ENCODE measurements at places on chromosomes 5 and 9. TPM values are rescaled to one million over a fixed set of nuclear protein-coding genes. Genes with fewer than 3 reads are reported as not detected.

GRCh38 chr5:141695627-141696215 lies 13.7 kb upstream of the ARAP3 start:
- DNase-seq = no peak

DNA sequence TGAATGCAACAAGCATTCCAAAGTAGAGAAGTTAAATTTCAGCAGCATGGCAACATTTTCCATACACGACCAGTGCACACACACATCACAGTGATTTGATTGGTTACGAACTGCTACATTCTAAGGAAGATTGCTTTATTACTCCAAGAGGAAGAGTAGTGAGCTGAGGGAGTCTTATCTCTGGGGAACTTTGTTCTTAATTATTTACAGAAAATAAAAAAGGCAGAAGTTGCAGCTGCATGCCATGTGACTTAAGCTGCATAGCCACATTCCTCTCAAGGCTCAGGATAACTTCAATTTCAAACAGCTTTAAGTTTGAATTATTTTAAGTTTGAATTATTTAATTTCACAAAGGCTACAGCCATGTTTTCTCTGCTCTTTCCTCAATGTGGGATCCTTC lies 71.6 kb upstream of the HSPB3 start:
- DNase-seq = no peak

DNA sequence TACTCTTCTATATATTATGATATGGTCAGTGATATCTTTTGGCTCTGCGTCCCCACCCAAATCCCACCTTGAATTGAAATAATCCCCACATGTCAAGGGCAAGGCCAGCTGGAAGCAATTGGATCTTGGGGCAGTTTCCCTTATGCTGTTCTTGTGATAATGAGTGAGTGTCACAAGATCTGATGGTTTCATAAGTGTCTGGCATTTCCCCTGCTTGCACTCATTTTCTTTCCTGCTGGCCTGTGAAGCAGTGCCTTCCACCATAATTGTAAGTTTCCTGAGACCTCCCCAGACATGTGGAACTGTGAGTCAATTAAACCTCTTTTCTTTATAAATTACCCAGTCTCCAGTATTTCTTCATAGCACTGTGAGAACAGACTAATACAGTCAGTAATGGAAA lies 45.0 kb upstream of the TNC start:
- no peak for DNase-seq

The EQTN gene
- total RNA-seq = 0.29 TPM

The NR2F1 gene
- 69.1 TPM for total RNA-seq

The AQP7 gene
- 1.5 TPM for total RNA-seq
